ENCODE measurements at places on chromosomes 13 and 19.

- no peak for DNase-seq
Measured at GRCh38 chr13:49791315-49791710, 1.2 kb downstream of the KPNA3 start.

DNA sequence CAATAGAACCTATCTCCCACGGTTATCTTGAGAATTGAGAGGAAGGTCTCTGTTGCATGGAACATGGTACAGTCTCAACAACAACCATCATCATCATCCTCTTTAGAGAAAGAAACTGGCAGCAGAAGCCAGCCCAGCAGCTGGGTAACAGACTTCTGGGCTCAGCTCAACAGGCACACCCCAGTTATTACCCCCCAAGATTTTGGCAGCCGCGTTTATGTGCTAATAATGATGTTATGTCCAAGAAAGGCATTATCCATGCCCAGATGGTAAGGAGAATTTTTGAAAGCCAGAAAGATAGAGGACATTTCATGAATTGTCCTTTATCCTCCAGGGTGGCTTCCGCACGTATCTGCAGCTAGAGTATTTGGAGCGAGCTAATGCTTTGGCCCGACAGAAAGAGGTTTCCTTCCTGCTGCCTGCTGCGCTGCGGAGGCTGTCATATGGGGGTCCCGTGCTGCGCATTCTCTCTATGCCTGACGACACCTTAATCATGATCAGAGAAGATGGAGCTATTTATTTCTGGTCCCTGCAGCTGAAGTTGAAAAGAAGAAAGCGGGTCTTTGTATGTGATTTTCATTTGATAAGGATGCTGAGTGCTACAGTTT, 89.9 kb downstream of the TEX26 start:
- DNase-seq = no peak

GRCh38 chr19:49589502-49589905, 1.5 kb upstream of the PRR12 start:
- DNase-seq = no peak

- DNase-seq = no peak
Measured at GRCh38 chr13:80448725-80449124, 107.8 kb upstream of the SPRY2 start.

GRCh38 chr13:43333176-43333575, 309.8 kb downstream of the DNAJC15 start:
- DNase-seq = no peak

DNA sequence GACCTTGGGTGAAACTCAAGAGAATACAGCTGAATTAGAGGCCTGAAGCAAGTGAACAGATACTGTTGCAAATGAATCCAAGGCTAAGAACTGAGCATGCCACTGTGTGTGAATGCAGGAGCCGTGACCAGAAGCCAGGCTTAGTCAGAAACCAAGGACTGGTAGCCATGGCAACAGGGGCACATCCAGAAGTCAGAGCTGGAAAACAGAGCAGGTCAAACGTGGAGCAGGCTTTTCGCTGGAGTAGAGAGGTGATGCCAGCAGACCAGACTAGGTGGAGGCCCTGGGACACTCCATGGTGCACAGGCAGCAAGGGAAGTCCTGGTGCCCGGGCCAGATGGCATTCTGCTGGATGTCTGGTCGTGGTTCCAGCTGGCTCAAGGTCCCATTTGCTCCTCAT, 564.1 kb downstream of the PCDH9 start:
- DNase-seq = no peak

- DNase-seq = no peak
Measured at GRCh38 chr13:34620862-34621261, 321.2 kb upstream of the NBEA start.

DNA sequence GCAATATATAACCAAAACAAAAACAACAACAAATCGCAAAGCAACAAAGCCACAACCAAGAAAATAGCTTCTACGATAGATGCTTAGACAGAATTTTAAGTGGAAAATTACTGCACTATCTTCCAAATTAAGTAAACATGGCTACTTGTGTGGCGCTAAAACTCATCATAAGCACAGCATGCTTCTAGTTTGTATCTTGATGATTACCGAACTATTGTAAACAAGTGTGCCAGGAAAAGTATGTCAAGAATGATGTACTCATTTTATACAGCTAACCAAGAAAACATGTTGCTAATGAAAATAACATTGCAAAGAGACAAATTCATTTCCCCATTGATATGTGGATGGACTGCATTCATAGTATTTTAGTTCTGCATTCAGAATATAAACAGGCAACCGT, 271.9 kb upstream of the GPC6 start:
- DNase-seq = no peak

DNA sequence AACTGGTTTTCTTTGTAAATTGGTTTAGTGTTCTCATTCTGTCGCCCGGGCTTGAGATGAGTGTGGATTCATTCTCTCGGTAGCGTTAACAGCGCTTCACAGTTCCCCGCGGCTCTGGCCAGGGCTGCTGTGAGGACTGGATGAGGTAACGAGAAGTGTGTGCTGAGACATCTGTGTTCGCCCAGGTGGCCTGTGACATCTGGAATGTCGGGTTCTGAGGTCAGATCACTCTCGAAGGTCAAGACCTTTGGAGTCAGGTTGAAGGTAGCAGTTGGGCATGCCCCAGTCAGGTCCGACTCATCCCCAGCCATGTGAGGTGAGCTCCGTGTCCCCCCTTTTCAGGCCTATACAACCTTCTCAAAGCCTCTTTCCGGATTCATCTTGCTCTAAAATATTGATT, 13.4 kb upstream of the TUBGCP3 start:
- DNase-seq = no peak
